ENCODE measurements at places on chromosomes 1 and 21.

- DNase-seq, result no peak
Observed at GRCh38 chr1:63703701-63704107, 70.1 kb upstream of the ROR1 start.

DNA sequence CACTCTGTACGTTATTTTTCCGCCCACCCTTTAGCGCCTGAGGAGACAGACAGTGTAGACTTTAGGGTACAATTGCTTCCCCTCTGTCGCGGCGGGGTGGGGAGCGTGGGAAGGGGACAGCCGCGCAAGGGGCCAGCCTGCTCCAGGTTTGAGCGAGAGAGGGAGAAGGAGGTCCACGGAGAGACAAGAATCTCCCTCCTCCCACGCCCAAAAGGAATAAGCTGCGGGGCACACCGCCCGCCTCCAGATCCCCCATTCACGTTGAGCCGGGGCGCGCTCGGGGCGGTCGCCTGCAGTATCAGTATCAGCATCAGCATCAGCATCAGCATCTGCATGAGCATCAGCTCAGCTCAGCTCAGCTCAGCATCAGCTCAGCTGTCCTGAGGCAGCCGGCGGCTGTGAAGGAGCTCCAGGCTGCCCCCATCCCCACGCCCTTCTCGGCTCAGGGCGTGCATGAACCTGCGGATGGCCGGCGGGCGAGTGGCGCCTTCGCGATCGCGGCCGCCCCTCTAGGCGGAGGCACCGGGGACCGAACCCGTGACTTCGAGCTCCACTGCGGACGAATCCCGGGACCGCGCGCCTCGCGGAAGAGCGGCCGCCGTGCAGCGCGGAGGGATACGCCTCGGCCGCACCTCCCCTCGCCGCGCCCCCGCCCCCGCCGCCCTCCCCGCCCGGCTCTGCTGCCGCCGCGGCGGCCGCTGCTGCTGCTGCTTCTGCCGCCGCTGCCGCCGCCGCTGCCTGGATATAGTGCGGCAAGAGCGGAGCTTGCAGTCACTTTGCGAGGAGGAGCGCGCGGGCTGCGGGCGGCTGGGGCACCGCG lies at the start of gene NCAM2:
Gene NCAM2, plus strand, starts transcription at position 774 of the 820 bp plus-strand sequence.
- DNase-seq, result no peak

DNA sequence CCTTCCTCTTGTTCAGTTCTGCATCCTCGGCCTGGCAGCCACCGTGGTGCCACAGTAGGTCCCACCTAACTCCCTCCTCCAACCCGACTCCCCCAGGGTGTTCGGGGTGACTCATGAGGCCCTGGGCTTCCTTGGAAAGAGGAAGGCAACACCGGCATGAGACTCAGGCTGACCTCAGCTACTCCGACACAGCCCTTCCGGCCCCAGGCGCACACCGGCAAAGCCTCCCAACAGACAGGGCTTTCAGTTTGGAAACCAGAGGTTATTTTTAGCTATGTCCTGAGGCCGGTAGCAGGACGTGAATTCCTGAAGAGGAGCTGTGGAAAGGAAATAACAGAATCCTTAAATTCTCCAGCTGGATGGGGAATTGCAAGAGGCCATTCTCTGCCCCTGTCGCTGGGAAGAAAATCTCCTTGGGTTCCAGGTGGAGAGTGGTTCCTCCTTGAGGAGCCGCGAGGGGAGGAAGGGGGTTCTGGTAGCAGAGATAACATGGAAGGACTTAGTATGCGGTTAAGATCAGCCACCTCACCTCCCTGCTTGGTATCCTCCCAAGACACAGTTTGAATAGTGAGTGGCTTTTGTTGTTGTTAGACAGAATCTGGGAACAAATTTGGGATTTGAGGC lies 24.4 kb downstream of the PLXNA2 start:
- peak; percentile 61 for DNase-seq

- DNase-seq, result no peak
Observed at GRCh38 chr21:29481641-29482040, 182.9 kb downstream of the BACH1 start.

DNA sequence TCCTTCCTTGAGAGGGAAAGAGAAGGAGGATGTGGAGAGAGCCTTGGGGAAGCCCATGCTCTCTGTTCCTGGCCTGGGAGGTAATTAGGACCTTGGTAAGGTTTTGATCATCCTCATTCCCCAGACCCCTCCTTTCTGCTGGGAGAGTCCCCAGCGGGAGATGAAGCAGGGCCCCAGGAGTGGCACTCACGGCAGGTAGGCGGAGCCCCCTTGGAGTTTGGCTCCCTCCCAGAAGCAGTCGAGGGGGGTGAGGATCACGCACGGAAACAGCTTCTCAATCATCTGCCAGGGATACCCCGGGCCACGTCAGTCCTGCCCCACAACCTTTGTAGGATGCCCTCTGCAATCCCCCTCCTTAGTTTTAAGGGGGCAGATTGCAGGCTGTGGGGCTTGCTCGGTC lies 11.5 kb downstream of the PTCH2 start:
- DNase-seq, result no peak

GRCh38 chr1:220655509-220655908 lies 34.7 kb upstream of the C1orf115 start:
- no peak for DNase-seq

DNA sequence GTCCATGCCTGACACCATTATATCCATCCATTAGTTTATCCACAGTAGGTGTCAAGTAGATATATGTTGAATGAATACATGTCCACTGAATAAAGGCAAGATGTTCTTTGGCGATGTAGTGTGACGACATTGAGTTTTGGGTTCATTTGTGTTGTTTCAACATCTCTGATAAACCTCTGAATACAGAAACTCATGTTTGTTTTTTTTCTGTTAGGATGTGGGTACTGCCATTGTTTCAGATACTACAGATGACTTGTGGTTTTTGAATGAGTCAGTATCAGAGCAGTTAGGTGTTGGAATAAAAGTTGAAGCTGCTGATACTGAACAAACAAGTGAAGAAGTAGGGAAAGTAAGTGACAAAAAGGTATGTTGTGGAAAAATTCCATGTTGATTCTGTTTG lies 28.1 kb downstream of the MDM4 start:
- peak; percentile 73 for DNase-seq

GRCh38 chr1:43565600-43566360 lies 35.1 kb downstream of the PTPRF start:
- peak; percentile 22 for DNase-seq

- no peak for DNase-seq
Observed at GRCh38 chr1:200081151-200081968, 53.9 kb downstream of the NR5A2 start.

- no peak for DNase-seq
Observed at GRCh38 chr1:42482635-42483153, 19.6 kb downstream of the CCDC30 start.

DNA sequence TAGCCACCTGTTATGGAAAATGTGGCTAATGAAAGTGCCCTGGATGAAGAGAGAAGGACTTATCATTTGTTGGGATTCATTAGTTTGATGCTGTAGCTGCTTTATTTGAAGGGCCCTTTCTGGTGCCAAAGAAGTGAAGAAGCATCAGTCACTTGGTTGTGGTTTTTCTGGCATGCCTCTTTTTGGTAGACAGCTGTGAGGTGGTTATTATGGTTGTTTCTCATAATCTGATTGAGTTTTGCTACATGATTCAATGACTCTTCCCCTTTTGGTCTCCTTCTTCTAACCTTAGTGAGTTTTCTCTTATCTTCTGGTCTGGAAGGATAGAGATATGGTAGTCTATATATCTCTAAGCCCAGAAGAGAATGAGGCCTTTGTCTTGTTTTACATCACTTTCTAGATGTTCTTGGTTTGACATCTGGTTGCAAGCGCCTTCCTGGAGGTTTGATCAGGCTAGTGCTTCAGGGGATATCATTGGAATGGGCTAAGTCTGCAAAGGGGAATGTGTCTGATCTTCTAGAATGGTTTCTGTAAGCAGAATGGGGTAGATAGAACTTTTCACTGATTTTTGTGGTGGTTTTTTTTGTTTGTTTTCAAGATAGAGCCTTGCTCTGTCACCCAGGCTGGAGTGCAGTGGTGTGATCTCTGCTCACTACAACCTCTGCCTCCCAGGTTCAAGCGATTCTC lies 26.0 kb downstream of the ARID1A start:
- no peak for DNase-seq

- DNase-seq, result no peak
Observed at GRCh38 chr1:7325254-7325653, 445.8 kb upstream of the VAMP3 start.

- no peak for DNase-seq
Observed at GRCh38 chr1:71494163-71494562, 413.3 kb upstream of the ZRANB2 start.

DNA sequence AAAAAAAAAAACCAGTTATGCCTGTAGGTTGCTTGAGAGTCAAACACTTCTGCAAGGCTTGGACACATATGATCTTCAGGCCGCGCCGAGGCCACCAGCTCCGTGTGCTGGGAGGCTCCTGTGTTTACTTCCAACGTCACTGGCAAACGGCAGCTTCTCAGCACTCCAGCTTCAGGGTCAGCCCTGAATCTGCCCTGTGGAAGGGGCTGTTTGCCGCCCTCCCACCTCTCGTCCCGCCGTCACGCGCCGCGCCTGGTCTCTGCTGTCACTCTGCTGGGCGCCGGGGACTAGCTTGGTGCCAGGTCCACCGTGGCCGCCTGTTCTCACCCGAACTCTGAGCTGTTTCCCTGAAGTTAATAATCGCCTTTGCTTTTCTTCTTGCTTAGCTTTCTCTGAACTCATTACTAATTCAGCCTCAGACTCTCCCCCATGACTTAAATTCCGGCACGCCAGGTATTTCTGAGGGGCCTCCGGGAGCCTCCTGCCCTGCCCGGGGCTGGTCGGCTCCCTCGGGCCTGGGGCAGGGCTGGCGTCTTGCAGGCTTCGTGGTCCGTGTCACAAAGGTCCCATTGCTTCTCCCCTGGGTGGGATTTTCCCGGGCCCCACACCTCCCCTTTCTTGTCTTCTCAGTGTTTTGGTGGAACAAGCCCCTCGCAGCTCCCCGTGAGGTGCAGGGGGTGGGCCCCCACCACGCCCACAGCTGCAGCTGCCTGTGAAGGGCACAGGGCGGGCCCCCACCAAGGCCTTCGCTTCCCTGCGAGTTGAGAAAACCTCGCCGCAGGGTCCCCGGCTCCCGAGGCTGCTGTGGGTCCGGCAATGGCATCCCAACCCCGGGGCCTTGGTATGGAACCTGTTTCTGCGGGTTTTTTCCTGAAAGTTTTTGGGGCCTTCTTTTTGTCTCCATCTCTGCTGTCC lies 14.6 kb upstream of the C1orf159 start:
- peak; percentile 50 for DNase-seq

DNA sequence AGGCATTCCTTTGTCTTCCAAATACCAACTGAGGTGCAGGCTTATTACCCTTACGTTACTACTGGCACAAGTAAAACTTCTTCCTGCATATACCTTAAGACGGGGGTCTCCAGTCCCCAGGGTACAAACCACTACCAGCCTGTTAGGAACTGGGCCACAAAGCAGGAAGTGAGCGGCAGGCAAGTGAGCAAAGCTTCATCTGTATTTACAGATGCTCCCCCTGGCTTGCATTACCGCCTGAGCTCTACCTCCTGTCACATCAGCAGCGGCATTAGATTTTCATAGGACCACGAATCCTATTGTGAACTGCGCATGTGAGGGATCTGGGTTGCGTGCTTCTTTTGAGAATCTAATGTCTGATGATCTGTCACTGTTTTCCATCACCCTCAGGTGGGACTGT lies 113.1 kb downstream of the SLC45A1 start:
- no peak for DNase-seq

DNA sequence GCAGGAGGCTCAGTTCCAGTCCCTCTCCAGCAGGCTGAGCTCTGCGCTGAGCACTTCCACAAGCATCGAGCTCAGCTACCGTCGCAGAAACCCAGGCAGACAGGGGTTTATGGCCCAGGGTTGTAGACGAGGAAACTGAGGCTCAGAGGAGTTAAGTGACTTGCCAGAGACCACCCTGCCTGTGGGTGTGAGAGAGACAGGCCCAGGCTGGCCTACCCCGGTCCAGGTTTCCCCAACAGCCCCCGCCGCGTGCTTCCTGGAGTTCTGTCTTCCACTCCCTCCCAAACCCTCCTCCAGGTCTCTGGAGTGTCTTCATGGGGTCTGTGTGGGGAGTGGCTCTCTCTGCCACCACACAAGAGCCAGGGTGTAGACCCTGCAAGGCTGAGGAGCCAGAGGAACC lies 615.9 kb downstream of the PTPRU start:
- no peak for DNase-seq

GRCh38 chr21:16117851-16118590 lies 388.2 kb downstream of the USP25 start:
- DNase-seq, result peak; percentile 15

DNA sequence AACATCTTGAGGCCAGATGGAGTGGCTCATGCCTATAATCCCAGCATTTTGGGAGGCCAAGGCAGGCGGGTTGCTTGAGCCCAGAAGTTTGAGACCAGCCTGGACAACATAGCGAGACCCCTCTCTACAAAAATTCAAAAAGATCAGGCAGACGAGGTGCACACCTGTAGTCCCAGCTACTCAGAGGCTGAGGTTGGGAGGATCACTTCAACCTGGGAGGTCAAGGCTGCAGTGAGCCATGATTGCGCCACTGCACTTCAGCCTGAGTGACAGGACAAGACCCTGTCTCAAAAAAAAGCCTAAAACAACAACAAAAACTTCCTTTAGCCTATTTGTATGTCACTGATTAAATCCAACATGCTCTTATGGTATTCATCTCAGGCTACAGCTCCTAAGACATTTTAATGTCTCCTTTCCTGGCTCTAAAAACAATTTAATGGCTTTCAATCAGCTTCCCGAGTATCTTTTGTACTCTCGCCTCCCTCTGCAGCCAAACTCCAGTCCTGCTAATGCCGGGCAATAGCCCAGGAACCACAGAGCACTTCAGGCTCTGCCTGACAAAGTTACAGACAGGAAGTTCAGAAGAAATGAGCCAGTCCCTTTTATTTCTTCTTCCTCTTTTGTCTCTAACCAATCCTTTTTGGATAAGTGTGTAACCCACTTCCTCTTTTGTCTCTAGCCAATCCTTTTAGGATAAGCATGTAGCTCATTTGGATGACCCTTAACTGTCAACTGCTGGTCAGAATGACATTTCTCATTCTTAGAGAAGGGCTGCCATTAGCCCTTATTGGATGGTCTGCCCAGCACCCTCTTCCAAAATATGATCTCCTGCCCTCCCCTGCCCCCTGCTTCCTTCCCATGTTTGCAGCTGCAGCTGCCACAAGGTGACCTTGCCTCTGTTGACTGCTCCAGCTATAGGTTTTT lies 6.6 kb upstream of the DOP1B start:
- DNase-seq, result no peak

GRCh38 chr1:39269791-39270342 lies 65.4 kb downstream of the MACF1 start:
- no peak for DNase-seq

GRCh38 chr1:163668472-163668871 lies 346.7 kb downstream of the NUF2 start:
- no peak for DNase-seq
